ENCODE measurements at places on chromosomes 2 and 18.

DNA sequence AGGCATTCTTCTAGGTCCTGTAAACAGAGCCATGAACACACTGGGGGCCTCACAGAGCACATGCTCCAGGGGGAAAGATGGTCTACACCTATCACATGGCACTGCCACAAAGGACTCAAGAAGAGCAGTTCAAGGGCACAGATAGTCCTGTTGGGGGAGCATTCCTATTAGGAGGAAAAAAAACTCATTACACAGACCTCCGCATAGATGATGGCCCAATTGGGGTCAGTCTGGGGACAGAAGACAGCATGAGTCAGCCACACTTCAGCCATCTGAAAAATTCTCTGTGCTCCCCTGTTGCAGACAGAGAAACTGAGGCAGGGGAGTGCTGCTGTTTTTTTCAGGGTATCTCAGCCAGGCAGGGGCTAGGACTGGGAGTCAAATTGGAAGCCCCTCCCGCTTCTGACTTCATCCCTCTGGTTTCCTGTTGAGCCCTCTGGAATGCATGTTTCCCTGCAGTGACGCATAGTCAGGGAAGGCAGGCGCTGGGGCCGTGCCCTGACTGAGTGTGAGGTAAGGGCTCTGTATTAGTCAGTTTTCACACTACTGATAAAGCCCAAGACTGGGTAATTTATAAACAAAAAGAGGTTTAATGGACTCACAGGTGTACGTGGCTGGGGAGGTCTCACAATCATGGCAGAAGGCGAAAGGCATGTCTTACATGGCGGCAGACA, 67.9 kb downstream of the RHOB start:
- no peak for DNase-seq

DNA sequence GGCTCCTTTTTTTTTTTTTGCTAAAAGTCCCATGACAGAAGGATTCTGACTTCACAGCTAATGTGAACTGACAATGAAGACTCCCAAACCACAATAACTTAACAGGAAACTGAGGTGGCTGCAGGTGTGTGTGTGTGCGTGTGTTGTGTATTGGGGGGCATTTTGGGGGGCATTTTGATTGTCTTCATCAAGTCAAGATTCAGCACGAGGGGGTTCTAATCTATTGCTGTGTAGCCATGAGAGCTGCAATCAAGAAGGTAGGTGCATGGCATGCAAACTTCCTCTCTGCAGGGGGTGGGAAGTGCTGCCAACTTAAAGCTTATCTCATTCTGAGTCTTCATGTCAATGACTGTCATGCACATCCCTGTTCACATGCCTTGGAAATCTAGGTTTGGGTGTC, 25.2 kb downstream of the SPRED2 start:
- DNase-seq, result no peak

DNA sequence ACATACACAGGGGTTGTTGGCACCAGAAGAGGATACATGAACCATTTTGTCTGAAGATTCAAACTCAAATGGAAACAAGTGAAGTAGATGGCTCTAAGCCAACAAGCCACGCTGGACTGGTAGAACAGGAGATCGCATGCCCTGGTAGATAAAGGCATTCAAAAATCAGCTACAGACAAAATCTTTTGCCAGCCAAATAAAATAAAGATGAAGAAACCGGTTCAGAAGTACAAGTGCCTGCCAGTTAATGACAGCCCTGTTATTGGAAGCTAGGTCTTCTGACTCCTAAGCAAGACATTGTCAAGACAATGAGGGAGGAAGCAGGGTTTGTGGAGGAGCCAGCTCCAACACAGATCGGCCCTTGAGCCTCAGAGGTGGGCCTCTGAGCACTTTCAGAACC, 52.3 kb downstream of the EHD3 start:
- no peak for DNase-seq

GRCh38 chr2:121605820-121606733, 43.2 kb downstream of the CLASP1 start:
- DNase-seq, result no peak
